ENCODE measurements at places on chromosomes 16 and 17.

GRCh38 chr17:32486111-32486700 is 587 bp upstream of the CDK5R1 start:
- peak; percentile 50 for DNase-seq

DNA sequence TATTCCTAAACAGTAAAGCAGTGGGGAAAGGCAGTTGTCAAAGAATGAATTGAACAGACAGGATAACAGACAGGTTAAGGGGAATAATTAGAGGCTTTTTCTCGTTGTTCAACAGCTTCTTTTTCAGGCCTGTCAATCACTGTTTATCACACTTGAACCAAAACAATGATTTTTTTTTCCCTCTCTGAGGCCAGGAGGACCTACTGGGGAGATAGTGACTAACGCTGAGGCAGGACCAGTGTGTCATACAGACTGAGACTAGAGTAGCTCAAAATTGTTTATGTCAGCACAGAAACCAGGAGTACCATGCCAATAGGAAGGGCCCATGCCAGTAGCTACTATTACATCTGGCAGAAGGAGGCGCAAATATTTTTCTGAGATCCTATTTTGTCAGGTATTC is 41.3 kb upstream of the NLK start:
- DNase-seq = no peak

DNA sequence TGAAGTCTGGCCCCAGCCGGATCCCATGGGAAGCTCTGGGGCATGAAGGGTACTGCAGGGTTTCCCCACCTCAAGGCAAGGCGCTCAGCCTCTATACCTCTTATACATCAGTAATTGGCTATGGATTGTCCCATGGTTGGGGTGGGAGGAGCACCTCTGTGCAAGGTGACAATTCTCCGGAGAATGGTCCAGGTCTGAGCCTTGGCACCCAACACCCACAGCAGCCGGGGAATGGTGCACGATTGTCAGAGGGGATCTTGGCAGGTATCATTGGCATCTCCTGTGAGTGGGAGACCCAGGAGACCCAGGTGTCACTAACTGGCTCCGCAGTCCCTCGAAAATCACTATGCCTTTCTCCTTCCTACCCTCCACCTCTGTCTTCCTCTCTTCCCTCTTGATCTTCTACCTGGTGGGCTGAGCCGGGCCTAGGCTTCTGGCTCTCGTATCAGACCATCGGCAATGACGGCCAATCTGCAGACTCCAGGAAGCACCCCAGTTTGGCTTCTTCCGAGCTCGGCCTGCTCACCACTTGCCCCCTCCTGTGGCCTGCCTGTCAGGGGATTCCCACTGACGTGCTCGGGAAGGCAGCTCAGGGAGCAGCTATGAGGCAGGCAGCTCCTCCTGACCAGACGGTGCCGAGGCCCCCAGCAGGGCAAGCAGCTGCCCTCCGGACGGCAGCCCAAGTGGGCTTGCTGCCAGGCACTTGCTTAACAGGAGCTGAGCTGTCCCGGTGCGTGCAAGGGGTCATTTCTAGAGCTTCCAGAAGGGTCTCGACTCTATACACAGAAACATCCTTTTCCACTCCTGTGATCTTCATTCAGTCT is 10.0 kb upstream of the CALB2 start:
- DNase-seq = no peak

DNA sequence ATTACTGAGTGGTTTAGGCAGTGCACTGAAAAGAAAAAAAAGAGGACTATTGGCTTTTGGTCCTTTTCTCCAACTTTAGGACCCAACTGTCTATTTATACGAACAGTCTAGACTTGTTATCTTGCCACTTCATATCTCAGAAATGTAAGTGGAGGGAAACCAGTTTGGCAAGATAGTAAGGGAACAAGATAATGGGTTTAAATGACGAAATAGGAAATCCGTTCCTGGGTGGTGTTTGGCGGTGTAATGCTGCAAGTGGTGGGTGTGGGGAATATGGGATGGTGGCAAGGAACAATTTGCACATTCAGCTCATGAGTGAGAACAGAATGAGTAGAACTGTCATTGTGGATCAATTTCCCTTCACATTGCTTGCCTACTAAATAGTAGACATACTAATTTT is 44.7 kb downstream of the GRB7 start:
- no peak for DNase-seq

GRCh38 chr16:28923652-28924398 is 1.2 kb downstream of the RABEP2 start:
- DNase-seq = no peak

DNA sequence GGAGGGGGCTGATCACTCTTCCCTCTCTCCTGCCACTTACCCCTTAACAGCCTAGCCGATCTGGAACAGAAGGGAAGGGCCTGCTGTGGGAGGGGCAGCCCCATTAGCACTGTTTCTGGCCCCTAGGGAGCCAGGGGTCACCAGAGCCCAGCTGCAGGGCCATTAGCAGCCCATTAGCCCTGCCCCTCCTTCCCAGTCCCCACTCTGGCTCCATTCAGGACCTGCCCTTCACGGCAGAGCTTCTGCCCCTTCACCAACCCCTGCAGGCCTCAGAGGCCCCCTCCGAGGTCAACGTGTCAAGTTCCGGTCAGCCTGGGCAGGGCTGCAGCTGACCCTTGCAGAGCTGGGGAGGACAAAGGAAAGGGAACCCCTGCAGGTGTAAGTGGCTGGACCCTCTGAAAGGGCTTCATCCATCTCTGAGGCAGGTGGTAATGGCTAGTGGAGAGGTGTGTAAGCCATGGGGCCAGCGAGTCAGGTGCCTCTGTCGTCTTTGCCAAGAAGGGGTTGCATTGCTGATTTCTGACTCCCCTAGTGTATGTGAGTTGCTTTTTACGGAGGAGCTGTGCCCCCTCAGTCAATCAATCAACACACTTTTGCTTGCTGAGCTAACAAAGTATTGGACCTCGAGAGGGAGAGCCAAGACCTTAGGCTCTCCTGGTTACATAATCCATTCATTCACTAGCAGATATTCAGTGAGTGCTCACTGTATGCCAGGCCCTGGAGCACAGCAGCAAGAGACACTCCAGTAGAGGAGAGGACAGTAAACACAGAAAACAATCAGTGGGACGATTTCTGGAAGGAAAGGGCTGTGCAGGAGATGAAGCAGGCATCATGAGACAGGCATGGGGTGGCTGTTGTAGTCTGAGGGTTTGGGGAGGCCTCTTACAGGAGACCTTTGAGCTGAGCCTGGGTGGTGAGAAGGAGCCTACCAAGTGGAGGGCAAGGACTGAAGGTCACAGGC is 18.2 kb upstream of the KCNJ12 start:
- no peak for DNase-seq

GRCh38 chr16:85534536-85535351 is 78.4 kb upstream of the GSE1 start:
- no peak for DNase-seq

GRCh38 chr16:56277075-56277474 is 85.8 kb downstream of the GNAO1 start:
- DNase-seq = no peak

DNA sequence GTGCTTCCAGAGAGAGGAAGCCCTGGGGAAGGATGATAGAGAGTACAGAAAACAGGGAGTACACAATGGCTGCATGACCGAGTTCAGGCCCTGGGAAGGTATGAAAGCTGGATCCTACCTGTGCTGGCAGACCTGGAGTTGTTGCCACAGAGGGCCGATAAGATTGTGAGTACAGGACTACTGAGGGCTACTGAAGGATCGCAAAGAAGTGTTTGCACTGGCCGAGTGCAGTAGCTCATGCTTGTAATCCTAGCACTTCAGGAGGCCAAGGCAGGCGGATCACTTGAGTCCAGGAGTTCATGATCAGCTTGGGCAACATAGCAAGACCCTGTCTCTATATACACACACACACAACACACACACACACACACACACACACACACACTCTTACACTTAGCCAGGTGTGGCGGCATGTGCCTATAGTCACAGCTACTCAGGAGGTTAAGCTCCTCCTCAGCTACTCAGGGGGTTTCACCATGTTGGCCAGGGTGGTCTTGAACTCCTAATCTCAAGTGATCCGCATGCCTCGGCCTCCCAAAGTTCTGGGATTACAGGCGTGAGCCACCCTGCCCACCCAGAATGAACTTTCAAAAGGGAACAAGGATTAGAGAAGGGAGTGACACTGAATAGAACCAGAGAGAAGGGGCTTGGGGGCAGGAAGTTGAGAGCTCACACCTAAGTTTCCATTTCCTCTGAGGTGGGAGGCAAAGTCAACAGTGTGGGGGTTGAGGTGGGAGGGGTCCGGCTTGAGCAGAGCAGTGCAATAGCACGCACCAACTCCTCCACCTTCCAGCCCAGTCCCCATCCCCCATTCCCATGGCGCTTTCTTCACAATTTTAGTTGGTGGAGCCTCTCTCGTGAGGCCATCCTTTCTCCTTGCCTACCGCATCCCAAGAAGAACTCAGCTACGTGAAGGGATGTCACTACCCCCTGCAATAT is 7.5 kb downstream of the SCIMP start:
- peak; percentile 8 for DNase-seq

DNA sequence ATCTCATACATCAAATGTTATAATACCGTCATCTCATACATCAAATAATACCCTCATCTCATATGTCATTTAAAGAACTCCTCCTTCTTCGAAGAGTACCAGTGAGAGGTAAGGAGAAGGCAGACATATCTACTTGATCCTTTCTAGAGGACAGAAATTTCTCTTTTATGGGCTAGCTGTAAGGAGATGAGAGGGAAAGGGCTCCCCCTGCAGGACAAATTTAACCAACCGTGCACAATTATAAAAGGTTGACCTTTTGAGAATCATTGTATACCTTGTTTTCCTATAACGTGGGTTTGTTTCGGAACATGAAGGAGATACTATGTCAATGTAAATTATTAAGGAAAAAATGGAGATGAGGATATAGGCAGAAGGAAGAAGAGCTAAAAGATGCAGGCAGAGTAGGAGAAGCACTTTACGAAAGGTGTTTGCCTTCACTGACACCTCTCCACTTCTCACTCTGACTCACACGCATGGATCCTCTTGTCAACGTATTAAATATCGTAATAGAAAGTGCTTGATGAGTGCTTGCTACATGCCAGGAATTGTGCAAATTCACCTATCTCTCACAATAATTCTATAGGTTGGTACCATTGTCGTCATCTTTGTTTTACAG is 465.9 kb upstream of the ERCC4 start:
- no peak for DNase-seq

DNA sequence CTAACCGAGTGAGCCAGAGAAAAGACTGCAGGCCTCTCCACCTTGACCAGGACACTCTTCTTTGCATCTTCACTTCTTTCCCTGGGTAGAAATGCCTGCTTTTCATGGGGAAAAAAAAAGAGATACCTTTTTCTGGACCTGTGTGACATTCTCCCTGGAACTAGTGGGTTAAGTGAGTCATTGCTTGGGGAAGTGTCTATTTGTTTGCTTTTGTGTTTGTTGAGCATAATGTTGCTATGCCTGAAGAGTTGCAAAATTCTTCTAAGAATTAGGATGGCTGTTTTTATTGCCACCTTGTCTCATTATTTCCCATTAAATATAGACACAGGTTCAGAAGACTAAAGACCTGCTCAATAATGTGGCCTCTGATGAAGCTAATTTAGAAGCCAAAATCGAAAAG is 18.8 kb downstream of the CLUAP1 start:
- DNase-seq = no peak

DNA sequence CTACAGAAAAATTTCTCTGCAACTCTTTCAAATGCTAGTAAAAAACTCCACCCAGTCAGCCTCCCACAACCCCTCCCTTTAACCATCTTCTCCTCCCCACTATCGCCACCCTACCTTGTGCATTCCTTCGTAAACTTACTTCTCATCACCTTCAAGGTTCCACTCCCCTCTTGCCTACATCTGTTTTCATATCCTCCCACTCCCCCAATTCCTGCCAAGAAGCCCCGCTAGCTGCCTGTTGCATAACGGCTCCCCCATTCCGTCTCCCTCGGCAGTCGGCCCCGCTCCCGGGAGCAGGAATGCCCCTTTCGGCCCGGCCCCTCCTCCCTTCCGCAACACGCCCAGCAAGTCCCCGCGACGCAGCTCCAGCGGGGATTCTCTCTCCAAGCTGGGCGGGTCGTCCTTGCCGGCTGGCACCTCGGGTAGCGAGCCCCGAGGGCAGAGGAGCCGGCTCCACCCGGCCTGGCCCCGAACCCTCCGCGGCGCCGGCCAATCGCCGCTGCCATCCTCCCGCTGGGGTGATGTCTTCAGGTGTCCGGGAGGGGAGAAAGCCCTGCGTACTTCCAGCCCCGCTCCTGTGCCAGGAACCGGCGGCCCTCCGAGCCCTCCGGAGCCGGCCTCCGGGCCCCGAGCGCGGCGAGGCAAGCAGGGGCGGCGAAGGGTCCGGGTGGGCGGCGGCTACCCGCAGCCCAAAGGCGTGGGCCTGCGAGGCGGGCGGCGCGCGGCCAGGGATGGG is 1.5 kb downstream of the PHLPP2 start:
- DNase-seq = peak; percentile 43

DNA sequence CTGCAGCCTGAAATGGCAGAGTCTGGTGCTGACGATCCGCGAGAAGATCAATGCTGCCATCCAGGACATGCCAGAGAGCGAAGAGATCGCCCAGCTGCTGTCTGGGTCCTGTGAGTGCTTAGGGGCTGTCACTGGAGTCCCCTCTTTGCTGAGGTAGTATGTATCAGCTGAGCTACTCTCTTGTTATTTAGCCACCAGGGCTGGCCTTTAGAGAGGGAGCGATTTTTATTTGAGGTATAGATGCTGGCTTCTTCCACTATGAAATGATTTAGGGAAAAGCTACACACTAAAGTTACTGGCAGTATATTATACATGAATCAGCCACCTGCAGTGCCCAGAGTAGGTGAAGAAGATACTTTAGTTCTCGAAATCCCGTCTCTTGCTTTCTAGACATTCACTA is 2.6 kb downstream of the CDK5RAP3 start:
- no peak for DNase-seq

GRCh38 chr17:49952912-49953497 is 16.0 kb upstream of the DLX4 start:
- DNase-seq = no peak

GRCh38 chr17:5897275-5897911 is 172.8 kb upstream of the WSCD1 start:
- no peak for DNase-seq

- DNase-seq = no peak
Observed at GRCh38 chr17:38509772-38510420, 81.6 kb downstream of the ARHGAP23 start.

GRCh38 chr16:10242916-10243315 is 60.7 kb upstream of the GRIN2A start:
- no peak for DNase-seq

- no peak for DNase-seq
Observed at GRCh38 chr17:78966123-78966813, 13.5 kb downstream of the LGALS3BP start.

DNA sequence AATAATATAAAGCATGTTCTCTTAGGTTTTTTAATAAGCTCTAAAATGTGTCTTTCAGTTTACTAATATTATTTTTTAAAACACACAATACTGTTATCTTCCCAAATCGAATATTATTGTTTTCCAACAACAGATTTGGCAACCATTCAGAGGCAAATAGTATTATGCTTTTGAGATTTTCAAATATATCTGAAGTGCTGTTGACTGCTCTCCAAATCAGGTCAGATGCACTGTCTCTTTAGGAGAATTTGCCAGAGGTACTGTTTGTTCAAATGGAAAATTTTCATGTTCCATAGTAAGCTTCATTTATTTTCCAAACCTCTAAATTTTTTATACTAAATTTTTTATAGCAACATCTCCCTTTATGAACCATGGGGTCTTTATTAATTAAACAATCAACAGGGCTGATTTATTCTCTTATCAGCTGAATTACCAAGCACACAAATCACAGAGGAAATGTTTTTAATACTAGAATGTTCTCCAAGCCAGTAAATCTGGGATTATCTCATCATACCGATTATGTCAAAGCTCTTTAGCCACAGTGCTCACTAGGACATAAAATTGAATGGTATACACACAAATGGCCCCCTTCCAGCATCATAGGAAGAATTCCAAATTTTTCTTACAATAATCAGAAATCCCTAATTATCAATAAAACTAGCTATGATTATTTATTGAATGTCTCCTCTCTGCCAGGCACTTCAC is 108.8 kb upstream of the HLF start:
- no peak for DNase-seq
